ENCODE measurements at places on chromosomes 3 and 15.

- no peak for DNase-seq
Measured at GRCh38 chr3:146469150-146470017, at the start of gene PLSCR2. Gene PLSCR2 (minus strand): TSS chr3:146469561. CDS start chr3:146459904, 9,657 bp downstream.

DNA sequence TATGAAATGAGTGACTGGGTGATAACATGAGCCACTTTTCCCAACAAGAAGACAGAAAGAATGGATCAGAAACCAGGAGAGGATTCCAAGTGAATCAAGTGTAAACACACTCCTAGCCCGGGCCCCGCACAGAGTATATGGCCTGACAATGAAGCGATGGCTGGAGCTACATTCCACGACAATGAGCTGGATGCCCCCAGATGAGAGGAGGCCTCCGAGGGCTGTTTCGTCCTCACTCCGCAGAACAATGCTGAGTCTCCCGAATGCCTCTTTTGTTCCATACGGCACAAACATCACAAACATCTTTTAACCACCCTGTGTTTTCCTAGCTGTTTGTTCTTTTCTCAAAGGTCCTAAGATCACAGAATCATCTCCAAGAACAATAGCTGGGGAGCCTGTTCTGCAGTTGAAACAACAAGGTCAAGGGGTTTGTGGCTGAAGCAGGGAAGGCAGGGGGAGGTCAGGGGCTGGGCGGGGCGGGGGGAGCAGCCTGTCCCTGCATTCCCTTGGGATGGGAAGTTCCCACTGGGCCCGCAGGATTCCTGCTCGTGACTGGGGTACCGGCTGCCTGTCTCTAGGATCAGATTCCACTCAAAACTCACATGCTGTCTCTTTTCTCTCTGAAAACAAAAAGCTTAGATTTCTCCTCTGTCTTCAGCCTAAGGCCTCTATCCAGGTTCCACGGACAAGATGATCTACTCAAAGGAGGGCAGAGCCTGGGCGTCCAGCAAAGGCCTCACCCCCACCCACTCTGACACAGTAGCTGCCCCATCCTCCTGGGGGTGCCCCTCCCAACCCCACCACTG, 151.3 kb downstream of the XXYLT1 start:
- DNase-seq: no peak

DNA sequence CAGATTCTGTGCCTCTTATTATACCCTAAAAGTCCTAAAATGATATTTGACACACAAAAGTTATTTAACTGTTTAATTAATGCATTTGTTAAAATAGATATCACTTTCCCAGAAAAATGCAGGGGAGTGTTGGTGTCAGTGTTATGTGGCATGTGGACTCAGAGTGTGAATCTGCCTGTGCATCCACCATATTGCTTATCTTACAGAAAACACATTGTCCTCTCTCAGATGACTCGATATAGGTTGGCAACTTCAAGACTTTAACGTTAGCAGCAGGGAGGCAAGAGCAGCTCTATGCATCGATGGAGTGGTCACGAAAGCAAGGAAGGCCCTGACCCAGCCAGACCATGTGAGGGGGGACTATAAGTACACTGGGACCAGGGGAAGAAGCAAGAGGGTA, 165.4 kb upstream of the DCBLD2 start:
- no peak for DNase-seq

- no peak for DNase-seq
Measured at GRCh38 chr3:89395456-89395855, 288.0 kb downstream of the EPHA3 start.

DNA sequence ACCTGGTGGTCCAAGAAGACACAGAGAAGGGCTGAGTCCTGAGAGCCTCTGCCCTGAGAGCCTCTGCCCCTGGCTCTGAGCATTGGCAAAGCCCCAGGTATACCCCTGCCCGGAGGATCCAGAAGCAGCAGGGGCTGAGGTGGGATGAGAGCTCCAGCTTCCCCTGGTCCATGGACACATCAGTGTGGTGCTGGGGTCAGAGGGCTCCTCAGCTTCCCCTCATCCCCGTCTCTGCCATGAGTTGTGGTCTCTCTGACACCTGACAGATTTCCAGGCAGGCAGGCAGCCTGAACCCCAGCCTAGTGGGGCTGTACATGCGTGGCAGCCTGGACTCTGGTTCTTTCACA, 3.5 kb upstream of the KLF15 start:
- no peak for DNase-seq

GRCh38 chr3:186643493-186643892, 3.3 kb downstream of the FETUB start:
- DNase-seq: no peak

GRCh38 chr15:68984586-68984985, 29.9 kb upstream of the NOX5 start:
- DNase-seq: no peak

DNA sequence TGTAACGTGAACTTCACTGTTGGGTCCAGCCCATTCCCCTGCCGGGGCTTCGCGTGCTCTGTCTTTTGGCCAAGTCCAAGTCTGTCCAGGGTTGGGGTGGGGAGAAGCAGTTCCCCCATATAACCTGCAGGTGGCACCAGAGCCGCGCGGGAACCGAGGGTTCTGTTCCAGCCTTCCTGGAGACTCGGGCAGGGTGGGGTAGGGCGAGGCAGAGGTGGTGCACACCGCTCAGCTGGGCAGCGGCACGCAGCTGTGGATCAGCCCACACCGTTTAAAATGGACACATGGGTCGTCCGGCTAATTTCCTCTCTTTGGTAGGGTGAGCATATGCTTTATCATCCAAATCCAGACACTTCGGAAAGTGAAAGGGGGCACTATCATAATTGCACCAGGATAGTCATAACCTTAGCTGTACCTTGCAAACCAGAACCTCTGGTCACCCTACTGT, 118.1 kb downstream of the TBC1D2B start:
- DNase-seq: peak; percentile 51

DNA sequence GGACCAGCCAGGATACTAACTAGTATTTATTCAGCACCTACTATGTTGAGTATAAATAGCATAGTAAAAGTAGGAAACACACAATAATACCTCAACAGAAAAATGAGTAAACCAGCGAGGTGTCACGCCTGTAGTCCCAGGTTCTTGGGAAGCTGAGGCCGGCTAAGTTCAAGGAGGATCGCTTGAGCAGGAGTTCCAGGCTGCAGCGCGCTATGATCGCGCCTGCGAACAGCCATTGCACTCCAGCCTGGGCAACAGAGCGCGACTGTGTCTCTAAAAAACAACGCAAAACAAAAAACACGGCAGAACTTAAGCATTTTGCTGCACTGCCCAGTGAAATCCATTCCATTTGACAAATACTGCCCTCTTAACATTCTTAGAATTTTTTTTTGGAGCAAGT, 1.3 kb upstream of the DENND6A start:
- no peak for DNase-seq

DNA sequence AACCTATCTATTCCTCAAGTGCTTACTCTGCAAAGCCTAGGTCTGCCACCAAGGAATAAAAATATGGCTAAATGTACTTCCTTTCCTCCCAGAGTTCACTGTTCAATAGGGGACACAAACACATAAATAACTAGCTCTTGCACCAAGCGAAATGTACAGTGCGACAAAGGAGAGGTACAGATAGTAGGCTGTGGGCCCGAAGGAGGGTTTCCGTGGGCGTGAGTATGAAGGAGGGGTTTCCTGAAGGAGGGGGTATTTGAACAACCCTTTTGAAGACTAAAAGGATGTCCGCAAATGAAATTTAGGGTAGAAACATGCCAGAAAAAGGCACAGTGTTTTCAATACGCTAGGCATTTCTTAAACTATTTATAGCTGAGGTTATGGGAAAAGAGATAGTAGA, 207.9 kb downstream of the LPP start:
- no peak for DNase-seq

DNA sequence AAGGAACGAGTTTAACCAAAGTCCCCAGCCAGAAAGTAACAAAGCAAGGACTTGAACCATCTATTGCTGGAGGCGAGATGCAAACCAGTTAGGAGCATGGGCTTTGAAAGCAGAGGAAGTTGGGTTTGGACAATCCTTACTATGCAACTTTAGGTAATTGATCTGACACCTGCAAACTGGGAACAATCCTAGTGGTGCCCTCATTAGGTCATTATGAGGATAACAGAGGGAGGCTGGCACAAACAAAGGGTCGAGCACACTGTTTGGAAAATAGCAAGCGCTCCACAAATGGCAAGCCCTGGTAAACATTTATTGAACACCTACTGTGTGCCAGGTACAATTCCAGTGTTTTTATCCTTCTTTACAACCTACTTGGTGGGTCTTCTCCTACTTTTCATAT, 45.6 kb downstream of the WNT5A start:
- no peak for DNase-seq

DNA sequence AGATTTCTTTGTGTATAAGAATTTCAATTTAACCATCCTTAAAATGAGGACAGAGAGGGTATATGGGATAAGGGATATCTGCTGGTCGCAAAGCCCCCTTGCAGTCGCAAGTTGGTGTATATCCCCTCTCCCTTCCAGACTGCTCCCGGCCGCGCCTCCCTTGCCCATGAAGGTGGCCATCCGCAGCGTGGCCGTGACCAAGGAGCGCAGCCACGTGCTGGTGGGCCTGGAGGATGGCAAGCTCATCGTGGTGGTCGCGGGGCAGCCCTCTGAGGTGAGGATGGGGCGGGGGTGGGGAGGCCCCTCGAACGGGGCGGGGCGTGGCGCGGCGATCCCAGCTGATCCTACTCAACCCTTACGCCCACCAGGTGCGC, 29.4 kb downstream of the NBEAL2 start:
- no peak for DNase-seq

DNA sequence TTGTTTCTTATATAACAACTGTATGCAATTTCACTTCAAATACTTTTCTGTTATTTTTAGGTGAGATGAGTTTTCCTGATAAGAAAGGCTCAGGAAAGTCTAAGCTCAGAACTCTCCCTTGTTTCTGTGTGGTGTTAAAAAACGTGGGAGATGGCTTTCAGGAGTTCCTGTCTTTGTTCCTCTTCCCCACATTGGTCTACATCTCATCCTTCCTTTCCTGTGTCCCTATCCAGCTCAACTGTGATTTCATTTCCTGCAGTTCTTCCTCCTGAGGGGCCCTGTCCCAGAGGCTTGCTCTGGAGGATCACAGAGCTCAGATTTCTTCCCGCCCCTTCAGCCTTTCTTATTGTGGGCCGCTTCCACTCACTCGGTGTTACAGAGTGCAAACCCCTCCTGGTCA, 11.2 kb downstream of the SEC13 start:
- DNase-seq: no peak

DNA sequence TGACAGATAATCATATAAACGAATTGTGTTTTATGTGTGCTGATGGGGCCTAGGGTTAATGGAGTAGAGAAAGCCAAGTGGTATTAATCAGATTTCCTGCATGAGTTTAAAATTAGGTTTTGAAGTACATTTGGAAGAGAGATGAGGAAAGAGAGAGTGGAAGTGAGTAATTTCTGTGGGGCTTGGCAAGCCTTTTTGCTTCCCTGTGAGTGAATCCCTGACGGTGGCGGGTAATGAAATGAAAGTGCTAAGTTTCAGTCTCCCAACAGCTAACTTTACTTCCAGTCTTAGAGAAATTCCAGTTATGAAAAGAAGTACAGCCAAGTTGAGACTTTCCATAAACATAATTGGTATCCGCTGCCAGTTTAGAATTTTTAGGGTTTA, 139.4 kb downstream of the BBX start:
- DNase-seq: no peak

DNA sequence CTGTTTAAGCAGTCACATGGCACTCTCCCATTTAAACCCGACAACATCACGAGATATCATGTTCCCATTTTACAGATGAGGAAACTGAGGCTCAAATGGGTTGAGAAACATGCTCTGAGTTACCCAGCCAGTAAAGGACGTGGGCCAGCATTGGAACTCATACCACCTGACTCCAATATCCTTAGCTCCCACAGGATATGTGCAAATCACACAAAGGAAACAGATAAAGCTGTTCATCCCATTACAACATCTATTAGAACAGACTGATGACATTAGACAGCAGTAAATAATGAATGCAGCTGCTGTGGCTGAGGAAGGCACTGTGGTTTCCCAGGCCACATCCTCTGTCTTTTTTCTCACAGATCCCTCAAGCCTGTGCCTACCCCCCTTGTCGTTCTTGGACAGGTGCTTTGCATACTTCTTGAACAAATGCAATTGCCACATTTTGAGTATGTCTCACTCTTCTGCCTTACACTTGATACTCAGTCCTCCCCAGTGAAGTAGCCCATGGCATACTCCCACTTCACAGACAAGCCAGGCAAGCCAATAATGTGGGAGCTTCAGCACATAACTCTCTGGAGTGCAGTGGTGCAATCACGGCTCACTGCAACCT, 17.7 kb downstream of the FRMD4B start:
- no peak for DNase-seq

- no peak for DNase-seq
Measured at GRCh38 chr3:16886303-16886683, 1.5 kb downstream of the PLCL2 start.

GRCh38 chr3:73784686-73785392, 160.1 kb upstream of the PDZRN3 start:
- no peak for DNase-seq

GRCh38 chr15:95024351-95024750, 793.0 kb downstream of the MCTP2 start:
- DNase-seq: no peak

DNA sequence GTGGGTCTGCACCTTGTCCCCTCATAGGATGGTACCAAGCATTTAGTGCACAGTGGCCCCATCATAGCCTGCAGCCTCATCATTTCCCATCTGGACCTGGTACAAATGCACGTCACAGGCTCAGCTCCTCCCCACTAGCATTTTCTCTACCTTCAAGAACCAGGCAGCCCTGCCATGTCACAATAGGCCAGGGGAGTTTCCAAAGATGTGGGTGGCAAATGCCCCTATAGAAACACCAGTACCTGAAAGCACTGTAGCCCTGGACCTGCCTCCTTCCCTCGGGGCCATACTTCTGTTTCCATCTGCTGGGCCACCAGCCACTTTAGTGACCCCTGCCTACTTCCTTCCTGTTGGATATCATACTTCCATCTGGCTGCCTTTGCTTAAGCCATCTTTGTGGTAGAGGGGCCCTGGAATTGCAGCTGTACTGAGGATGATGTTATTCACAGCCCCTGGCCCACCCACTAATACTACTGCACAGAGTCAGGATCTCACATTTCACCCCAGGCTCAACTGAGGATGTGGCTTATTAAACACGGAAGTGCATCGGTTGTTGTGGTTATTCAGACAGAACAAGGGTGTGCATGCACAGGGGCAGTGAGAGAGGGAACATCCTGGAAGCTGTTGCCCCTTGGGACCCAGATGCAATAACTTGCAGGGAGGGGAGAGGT, 3.8 kb downstream of the TCTA start:
- DNase-seq: no peak

DNA sequence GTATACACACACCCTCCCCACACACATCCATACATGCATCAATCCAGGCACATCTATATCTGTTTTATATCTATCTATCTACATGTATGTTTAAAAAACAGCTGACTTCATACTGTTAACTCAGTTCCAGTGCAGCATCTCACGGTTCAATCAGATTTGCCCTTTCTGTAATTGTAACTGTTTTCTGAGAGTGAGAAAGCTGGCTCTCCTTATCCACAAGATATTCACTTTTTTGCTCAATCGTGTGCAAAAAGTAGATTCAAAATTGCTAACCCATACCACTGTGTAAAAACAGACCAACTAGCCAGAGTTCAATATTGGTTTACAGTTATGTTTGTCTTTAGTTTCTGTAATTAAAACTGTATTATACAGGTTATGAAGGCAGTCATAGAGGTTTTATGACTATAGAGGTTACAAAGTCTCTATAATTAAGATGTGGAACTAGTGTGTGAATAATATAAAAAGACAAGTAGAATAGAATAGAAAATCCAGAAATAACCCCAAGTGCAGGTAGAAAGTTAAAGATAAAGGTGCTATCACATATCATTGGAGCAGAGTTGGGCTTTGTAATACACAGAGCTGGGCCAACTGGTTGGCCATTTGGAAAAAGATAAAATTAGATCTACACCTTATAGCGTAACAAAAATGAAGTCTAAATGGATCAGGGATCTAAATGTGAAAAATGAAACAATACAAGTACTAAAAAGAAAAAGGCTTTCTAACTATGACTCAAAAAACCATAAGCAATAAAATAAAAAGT, 20.1 kb upstream of the MCF2L2 start:
- no peak for DNase-seq
